Activated T-cell treated with anti-CD3 and anti-CD28 coated beads for 24 hours (primary cell): ENCODE measurements at places on chromosomes 7 and 10.

- DNase-seq = no peak
These were observed 212.6 kb downstream of the ADRA2A start for GRCh38 chr10:111289461-111289860.

DNA sequence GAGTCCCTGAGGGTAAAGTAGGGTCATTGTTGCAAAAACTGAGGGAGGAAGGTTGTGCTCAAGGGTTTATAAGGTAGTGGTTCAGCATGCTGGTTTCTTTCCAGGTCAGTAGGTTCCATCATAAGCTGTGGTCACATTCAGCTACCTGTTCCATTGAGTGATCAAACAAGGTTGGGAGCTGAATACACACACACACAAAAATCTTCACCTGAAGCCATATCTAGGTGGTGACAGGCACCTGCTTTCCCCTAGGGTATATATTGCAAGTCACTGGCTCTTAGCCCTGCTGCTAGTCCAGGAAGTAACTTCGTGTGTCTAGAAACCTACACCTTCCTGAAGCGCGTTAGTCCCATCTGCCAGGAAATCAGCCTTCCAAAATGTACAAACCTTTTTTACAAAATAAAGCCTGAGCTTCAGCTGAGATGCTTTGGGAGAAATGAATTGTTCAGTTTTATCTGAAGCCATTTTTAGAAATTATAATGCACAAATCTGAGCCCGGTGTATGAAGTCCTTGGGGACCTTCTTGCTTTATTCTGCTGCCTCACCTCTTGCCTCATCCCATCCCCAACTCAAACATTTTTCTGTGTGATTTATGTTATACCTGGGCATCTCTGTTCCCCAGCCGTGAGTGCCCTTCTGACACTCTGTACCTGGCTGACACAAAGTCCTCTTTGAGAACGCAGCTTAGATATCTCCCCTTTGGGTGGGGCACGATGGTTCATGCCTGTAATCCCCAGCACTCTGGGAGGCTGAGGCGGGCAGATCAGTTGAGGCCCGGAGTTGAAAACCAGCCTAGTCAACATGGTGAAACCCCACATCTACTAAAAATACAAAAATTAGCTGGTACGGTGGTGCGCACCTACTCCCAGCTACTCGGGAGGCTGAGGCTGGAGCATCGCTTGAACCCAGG is 10.6 kb upstream of the LAMTOR4 start:
- no peak for DNase-seq

GRCh38 chr10:114313866-114314265 is 74.8 kb downstream of the VWA2 start:
- no peak for DNase-seq

DNA sequence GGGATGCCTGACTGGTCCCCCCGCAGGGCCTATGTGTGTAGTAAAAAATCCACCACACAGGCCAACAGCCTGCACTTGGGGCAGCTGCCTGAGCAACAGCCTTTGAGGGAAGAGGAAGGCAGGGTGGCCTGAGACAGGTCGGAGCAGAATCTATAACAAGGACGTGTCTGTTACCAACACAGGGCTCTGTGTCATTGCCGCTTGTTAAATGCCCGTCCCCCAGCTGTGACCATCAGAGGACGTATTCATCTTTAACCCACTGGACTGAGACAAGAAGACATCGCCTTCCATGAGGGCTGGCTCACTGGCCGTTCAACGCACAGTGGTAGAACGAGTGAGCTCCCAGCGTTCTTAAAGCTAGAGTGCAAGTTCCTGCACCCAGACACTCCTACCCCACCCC is 7.8 kb downstream of the PDIA4 start:
- no peak for DNase-seq

- peak; percentile 54 for DNase-seq
These were observed 10.9 kb upstream of the RSU1 start for GRCh38 chr10:16828114-16828568.

DNA sequence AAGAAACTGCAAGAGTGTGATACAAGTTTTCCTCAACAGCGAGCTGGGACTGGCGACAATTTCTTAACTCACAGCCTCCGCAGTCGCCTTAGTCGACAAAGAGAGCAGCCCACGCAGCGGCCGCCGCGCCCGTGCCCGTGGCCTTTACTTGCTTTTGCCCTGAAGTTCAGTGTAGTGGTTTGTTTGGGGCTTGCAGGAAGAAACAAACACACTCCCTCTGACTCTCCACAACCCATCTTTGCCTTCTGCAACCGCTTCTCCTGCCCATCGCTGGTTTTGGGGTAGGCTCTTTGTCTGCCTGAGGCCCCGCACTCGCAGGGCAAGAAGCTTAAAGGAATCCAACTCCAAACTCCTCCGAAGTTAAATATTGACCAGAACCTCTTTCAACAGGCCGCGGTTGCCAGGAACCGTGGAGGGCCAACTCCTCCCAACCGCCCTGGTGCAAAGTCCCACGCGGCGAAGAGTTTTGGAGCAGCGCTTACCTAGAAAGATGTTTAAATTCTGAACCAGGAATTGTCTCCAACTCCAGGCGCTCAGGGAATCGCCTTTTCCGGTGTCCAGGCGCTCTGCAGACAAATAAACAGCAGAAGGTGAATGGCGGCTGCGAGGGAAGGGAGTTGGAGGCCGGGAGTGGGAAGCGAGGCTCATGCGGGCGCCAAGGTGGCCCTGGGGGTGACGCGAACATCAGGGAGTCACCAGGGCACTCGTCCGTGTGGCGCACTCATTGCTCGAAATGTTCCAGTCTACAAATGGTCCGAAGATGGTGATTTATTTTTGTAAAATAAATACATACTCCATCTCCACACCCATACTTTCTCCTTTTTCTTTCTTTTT is 8.3 kb downstream of the HOXA4 start:
- no peak for DNase-seq

- no peak for DNase-seq
These were observed 69.5 kb downstream of the HIBADH start for GRCh38 chr7:27593226-27593625.

- DNase-seq = no peak
These were observed 85.4 kb downstream of the OSBPL3 start for GRCh38 chr7:24894429-24895221.

DNA sequence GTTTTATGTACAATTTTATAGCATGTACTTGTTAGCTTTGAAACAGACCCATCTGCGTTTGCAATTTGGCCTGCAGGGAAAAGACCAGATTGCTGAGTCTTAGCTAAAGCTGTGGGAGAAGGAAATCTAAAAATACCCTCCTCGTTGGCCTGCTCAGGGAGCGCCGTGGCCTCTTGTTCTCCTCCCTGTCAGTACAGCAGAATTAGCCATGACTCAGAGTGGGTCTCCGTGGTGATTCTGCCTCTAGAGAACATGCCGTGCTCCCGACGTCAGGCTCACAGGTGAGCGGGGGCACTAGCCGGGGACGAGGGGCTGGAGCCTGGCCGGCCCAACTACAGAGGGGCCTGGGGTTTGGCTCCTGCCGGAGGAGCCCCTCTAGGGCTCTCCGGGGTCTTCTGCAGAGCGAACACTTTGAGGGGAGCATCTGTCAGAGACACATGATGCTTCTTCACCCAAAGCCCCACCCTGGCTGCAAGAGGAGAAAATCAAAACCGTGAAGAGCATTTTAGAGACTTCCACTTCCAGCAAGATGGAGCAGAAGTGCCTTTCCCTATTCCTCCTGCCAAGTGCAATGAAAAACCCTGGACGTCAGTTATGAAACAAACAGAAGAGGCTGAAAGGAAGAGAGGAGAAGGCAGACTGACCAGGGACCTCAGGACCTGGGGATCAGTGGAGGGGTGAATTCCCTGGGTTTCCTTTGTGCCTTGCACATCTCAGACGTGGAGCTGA is 98.9 kb downstream of the LHPP start:
- no peak for DNase-seq

DNA sequence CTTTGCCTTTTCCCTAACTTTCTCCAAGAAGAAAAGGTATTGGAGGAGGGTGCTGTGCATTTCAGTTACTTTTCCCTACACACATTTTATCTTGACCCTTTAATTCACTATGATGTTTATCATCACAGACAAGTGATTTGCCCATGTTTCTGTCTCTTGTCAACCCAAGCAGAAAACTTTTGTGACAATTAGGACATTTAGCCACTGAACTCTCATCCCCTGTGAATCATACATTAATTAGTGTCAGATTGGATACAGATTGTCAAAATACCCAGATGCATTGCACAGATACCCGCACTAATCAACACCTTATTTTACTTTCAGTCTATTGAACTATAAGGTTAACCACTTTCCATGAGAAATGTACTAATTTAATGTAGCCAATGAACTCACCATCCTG is 912.9 kb downstream of the SORCS1 start:
- DNase-seq = no peak

DNA sequence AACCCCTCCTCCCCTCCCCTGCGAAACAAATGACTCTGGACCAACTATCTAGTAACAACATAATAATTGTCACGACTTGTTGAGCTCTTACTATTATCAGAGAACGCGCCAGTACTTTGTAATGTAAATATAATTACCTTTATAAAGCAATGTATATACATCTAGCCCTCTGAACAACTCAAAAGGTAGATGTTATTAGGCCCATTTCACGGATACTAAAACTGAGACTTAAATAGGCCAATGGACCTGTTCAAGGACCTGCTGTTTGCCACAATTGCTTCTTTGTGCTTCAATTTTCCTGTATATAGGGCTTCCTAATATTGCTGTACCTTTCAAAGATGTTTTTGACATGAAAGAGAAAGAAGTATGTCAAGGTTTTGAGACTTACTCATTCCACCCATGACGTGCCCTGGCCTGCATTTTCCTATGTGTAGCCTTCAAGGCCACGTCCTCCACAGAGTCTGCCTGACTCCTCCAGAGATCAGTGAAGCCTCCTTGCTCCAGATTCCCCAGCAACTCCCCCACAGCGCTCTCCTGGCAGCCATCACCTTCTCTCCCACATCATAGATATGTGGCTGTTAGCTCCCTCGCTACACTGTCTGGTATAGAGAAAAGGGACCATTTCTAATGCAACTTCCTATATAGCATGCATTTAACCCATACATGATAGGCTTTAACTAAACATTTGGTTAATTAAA is 156.6 kb downstream of the SKIDA1 start:
- DNase-seq = no peak

DNA sequence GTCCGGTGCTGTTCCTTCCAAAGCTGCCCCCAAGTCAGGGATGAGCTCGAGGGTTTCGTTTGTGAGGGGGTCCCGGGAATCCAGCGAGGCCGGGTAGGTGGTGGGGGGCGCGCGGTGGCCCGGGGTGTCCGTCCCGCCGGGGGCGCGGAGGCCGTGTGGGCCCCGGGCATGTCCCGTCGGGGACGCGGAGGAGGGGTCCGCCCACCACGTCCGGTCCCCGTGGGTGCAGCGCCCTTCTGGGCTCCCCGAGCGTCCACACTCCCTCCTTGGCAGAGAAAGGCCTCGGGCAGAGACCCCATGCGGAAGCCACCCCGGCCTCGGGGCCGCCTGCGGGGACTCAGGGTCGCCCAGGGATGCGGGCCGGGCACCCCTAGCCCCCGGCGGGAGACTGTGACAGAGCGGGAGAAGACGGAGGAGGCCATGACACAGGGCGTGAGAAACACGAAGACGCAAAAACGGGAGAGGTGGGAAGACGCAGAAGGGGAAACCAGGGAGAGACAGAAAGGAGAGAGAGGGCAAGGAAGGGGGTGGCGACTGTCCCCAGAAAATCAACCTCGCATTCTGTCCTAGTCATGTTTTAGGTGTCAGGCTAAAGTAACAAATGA is 640 bp upstream of the ZNF425 start:
- peak; percentile 49 for DNase-seq

- peak; percentile 37 for DNase-seq
These were observed 17.2 kb upstream of the SLC18A3 start for GRCh38 chr10:49592726-49593563.

DNA sequence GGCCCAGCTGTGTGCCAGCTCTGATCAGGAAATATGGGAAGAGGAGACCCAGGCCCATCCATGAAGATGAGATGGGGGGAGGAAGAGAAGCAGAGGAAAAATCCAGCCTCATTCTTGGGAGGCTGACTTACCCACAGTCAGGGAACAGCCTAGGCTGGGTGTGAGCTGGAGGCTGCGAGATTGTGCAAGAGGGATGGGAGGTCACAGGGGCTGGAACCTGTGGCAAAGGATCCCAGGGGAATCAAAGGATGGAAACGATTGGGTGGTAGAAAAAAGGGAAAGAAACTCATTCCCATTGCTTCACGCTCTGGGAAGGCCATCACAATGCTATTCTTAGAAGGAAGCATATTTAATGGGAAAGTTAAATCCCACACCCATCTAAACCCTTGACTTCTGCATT is 26.7 kb upstream of the CRHR2 start:
- no peak for DNase-seq

GRCh38 chr10:22259280-22259679 is 41.5 kb upstream of the EBLN1 start:
- no peak for DNase-seq

GRCh38 chr7:30934732-30935568 is 23.3 kb downstream of the AQP1 start:
- DNase-seq = no peak

GRCh38 chr10:1130226-1130625 is 74.0 kb downstream of the WDR37 start:
- no peak for DNase-seq

DNA sequence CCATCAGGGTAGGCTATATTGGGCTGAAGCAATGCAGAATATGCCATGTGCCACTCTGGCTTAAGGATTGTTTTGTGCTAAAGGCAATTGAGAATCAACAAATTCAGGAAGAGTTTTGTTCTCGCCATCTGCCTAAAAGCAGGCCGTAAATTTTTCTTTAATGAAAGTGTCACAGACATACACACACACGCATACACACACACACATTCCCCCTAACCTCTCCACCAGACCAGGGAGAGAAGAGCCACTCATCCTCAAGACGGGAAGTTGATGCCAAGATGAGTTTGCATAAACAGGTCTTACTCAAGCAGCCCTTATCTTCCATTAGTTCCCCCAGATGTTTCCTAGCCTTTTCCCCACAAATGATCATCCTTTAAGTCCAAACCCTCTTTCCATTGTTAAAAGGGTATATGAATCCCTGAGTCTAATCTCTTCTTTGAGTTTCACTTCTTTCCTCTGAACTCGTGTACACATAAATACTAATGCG is 59.6 kb upstream of the TRIM24 start:
- no peak for DNase-seq

DNA sequence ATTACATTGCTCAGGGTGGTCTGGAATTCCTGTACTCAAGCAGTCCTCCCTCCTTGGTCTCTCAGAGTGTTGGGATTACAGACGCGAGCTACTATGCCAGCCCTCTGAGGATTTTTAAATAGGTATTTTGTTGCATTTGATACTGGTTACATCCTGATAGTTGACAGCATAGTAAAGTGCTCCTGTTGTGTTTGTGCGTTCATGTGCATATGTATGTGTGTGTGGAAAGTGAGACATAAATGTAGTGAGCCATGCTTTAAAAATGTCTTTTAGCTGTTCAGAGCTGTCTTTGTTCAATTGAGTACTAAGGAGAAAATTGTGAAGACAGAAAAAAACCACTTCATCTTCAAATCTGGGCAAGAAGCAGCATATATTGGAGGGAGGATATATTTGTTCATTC is 27.8 kb downstream of the ZNRF2 start:
- DNase-seq = no peak
